Sigmoid colon (tissue), 7 donors: ENCODE measurements at places on chromosomes 7 and 10.
A peak's percentile ranks its signal among the peaks of the same experiment; 100 is the strongest.

DNA sequence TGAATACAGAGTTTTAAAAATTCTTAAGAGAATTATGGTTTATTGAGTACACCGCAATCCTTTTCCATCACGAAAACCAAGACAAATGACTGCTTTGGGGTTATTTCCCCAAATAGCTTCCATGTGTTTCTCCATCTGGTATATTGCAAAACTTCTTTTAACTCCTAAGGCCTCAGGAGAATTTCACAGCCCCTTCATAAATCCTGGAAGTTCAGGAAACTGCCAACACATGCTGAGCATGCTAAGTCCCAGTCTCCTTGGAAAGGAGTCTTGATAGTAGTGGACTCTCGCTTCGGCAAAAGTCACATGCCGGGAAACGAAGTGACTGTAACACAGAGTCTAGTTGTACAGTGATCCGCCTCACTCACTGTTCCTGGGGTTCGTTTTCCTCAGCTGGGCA is 88.1 kb upstream of the RSU1 start:
- peak; percentile 74 for DNase-seq

- no peak for DNase-seq
These were observed 113.1 kb downstream of the C10orf105 start for GRCh38 chr10:71606257-71607081.

DNA sequence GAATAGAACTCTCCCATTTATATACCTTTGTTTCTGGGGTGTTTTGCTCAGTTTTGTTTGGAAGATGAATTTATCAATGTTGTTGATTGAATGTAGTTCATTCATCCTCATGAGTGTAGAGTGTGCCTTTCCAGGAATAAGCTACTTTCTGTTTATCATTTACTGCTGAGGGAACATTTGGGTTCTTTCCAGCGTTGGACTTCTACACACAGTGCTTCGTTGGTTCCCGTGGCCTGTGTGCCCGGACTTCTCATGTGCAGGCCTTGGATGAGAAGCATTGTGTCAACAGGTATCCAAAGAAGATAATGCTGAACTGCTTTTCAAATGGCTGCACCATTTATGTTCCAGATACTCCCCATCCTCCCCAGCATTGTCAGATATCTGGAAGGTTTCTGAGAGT is 107.6 kb upstream of the TNS3 start:
- DNase-seq = no peak

GRCh38 chr10:120328647-120329046 is 128.4 kb upstream of the PLPP4 start:
- no peak for DNase-seq
